Heart left ventricle (tissue), 16 donors: ENCODE measurements at places on chromosomes 7 and 10. TPM values are rescaled to one million over a fixed set of nuclear protein-coding genes. Genes with fewer than 3 reads are reported as not detected.

The IPMK gene
- 0.95 TPM for polyA plus RNA-seq

The CFAP70 gene
- 1.4 TPM for polyA plus RNA-seq

The TMEM248 gene
- 45.7 TPM for polyA plus RNA-seq

The ACTR3C gene
- 2.2 TPM for polyA plus RNA-seq

The PLEKHA8 gene
- polyA plus RNA-seq = 1.5 TPM

The TMEM270 gene
- not detected for polyA plus RNA-seq
